HT1080 (cell line): ENCODE measurements at places on chromosomes 11 and 22. TPM values are rescaled to one million over a fixed set of nuclear protein-coding genes. Genes with fewer than 3 reads are reported as not detected.

DNA sequence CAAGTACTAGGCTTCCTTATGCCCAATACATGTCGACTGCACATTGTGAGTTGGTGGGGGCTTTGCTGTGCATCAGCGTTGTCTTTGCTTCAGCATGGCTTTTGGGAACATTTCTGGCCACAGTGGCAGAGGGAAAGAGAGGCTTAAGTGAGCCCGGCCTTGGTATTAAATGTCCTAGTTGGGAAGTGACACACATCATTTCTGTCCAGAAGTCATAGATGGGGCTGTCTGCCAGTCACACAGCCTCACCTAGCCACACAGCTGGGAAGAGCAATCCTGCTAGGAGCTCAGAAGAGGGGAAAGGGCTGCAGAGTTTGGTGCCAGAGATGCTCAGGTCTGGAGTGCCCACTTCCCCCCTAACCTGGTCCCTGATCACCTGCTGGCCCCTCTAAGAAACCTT is 27.6 kb downstream of the TREH start:
- DNase-seq = no peak

DNA sequence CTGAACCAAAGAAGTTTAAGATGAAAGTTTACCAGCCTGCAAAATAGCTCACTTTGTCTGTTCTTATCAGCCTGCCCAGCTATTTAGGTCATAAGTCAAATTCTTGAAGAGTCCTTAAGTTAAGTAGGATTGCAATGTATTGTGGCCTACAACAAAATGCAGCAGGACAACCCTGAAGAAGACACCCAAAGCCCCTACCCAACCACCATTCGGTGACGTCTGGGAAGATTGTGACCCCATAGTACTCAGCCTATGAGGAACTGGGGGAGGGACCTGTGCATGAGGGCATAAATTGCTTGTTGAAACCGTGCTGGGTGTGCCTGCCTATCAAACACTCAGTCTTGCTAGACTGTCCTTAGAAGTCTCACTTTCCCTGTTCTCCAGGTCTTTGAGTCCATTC is 50.5 kb upstream of the FDX1 start:
- DNase-seq = no peak

DNA sequence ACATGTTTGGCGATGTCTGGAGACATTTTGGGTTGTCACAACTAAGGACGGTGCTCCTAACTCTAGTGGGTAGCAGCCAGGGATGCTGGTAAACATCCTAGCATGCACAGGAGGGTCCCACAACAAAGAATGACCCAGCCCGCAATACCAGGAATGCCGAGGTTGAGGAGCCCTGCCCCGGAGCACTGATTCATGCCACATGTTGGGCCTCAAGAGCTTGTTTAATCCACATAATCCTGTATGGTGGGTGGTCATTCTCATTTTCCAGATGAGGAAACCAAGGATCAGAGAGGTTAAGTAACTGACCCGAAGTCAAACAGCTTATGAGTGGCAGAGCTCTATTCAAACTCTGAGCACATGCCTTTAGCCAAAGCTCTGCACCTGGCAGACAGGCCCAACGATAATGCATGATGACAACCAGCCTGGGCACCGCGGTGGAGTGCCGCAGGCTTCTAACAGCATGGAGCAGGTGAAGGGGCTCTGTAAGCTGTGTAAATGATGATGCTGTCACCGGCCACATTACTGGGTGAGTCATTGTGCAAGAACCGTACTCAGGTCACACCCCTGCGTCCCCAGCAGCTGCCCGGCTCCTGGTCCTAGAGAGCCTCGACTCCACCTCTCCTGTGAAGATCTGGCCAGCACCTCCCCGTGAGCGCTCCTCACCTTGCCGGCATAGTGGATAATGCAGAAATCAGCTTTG is 58.6 kb downstream of the APOL1 start:
- DNase-seq = no peak

GRCh38 chr11:33802194-33802950 is 28.1 kb upstream of the FBXO3 start:
- DNase-seq = peak; percentile 94

- DNase-seq = no peak
Measured at GRCh38 chr11:75155570-75156422, 4.9 kb downstream of the SLCO2B1 start.

DNA sequence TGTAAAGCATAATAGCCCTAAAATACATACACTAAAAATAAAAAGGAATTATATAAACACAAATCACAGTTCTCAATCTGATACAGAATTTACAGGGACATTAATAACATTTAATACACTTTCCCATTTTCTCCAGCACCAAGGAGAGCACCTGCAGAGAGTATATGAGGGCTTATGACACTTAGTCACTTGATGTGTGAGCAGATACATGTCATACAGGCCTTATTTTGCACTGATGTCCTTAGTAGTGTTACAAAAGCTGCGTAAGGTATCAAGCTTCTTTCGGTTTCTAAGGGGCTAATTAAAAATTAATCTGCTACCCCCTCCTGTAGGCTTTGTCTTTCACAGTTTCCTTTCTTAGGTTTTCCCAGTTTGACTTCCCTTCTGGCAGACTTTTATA is 61.3 kb downstream of the TRIM44 start:
- DNase-seq = no peak

- DNase-seq = no peak
Measured at GRCh38 chr11:27460158-27460978, 12.2 kb downstream of the LGR4 start.

DNA sequence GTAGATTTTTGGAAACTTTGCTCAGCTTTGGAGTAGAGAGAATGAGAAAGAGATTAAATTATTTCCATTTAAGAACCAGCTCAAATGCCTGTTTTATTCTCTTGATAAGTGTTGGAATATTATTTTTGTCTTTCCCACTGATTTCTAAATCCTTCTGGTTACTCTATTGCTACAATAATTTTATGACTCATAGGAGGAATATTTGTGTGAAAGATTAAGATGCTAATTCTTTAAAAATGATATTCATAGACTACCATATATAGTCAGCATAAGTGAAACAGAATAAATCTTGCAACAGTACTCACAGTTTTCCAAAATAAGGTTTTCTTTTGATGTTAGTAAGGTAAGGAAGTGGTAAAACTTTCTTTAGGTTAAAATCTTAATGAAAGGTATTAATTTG is 60.9 kb downstream of the YAP1 start:
- DNase-seq = peak; percentile 25

GRCh38 chr11:45610627-45611026 is 54.8 kb downstream of the CHST1 start:
- DNase-seq = no peak

GRCh38 chr11:73376803-73377629 is 817 bp downstream of the RELT start:
- peak; percentile 76 for DNase-seq

GRCh38 chr11:128331317-128331716 is 256.0 kb downstream of the ETS1 start:
- no peak for DNase-seq

GRCh38 chr22:42233879-42234278 is 36.6 kb downstream of the TCF20 start:
- no peak for DNase-seq

GRCh38 chr22:41576877-41577276 is 12.8 kb downstream of the PMM1 start:
- DNase-seq = peak; percentile 66

DNA sequence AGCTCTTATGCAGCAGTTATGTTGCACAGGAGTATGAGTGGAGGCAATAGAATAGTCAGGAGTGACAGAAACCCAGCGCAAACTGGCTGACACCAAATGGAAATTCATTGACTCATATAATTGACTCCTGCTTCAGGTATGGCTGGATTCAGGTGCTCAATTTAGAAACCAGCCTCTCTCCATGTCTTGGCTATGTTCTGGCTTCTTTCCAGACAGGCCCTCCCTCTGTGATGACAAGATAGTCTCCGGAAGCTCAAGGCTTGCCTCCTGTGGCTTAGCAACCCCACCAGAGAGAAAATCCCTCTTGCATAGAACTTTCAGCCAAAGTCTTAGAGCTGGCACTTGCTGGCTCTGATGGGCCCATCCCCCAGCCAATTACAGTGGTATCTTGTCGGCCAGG is 28.1 kb upstream of the MN1 start:
- no peak for DNase-seq

DNA sequence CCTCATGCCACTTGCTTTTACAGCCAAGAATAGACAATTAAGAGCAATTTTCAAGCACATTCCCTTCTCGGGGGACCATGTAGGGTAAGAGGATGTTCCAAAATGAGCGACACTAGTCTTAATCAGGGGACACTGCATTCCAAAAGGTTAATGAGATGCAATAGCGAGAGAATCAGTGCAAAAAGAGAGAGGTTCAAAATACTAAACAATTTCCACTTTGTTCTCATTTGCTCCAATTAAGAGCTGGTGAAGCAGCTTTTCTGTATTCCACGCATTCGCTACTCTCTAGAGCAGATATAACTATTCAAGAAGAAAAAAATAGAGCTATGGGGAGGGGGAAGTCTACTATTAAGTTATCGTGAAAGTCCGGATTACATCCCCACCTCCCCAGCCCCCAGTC is 811 bp downstream of the LRRC4C start:
- no peak for DNase-seq

GRCh38 chr11:96204366-96204659 is 138.7 kb downstream of the MAML2 start:
- no peak for DNase-seq

The PARVB gene
- total RNA-seq = 54.5 and 69.4 TPM in 2 replicates

The PARVG gene
- total RNA-seq = 0.24 and 0.50 TPM in 2 replicates

The CATSPERZ gene
- 1.0 and 1.2 TPM in 2 replicates for total RNA-seq

The DDI1 gene
- total RNA-seq = not detected in 2 replicates

The KCTD14 gene
- total RNA-seq = 15.0 and 20.1 TPM in 2 replicates

The LDHAL6A gene
- total RNA-seq = not detected in 2 replicates

The OR8A1 gene
- not detected in 2 replicates for total RNA-seq

The NXPE1 gene
- total RNA-seq = not detected in 2 replicates

The APOA4 gene
- total RNA-seq = not detected in 2 replicates

The SHANK2 gene
- 0.02 TPM in 1 of 2 replicates, not detected in the other for total RNA-seq

The TUB gene
- total RNA-seq = 4.4 and 4.7 TPM in 2 replicates
